ENCODE measurements at places on chromosomes 5 and 9.

DNA sequence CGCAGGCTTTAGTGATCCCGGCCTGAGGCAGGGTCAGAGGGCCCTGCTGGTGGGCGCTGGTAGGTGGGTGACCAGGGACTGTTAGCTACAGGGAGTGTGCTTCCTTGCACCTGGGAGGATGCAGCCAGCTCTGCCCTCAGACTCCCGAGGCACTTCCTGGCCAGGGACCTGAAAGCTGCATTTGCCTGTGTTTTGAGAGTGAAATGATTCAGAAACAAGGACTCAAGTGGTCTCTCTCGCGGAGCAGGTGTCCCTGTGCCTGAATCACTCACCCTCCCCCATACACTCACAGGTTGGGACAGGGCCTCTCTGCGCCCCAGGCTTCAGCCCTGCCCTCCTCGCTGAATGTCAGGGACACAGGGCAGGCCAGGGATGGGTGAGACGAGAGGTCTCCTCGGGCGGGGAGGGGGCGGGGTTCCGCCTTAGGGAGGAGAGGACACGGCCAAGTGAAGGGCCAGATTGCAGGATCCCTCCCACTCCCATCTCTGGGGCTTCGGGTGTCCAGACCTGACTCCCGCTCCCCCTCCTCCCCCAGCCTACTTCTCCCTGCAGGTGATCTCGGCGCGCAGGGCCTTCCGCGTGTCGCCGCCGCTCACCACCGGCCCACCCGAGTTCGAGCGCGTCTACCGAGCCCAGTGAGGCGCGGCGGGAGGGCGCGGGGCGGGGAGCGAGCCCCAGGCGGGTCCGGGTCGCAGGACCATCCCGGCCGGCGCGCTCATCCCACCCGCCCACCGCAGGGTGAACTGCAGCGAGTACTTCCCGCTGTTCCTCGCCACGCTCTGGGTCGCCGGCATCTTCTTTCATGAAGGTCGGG is 1.5 kb downstream of the LTC4S start:
- no peak for DNase-seq

DNA sequence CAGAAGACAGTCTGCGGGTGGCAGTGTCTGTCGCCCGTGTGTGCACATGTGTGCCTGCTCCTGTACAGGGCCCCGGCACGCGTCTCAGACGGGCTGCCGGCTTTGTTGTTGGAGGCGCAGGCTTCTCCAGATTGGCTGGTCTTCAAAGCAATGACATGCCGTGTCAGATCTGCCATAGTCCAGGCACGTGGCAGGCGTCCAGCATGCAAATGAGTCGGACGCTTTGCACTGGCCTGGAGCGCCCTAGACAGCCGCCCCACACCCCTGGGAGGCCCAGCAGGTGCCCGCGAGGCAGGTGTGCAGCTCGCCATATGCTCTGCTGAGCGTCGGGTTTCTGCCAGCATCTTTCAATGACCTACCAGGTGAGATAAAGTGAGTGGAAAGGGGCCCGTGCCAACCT is 71.5 kb downstream of the GADD45G start:
- DNase-seq: no peak

DNA sequence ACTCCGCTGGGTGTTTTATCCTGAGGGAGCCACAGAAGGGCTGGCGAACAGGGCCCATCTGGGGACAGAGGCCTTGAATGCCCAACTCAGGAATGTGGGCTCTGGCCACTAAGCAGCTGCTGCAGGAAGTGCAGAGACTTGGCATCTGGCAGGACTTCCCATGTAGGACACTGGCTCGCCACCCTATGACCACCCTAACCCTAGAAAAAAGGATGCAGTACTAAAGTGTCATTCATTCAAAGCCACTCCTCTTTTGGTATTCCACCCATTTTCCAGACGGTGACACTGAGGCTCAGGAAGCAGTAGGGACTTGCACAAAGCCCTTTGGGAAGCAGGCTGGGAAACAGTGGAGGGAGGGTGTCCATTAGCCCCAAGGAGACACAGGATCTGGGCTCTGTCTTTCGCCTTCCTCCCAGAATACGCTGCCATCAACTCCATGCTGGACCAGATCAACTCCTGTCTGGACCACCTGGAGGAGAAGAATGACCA is 3.0 kb downstream of the BBLN start:
- DNase-seq: no peak

GRCh38 chr9:112793213-112793810 is 42.8 kb downstream of the SNX30 start:
- peak; percentile 62 for DNase-seq

GRCh38 chr9:130639124-130639765 is 25.1 kb upstream of the PRDM12 start:
- DNase-seq: no peak

All from urothelium cell line (cell line).